ENCODE measurements at places on chromosomes 6 and 20.

DNA sequence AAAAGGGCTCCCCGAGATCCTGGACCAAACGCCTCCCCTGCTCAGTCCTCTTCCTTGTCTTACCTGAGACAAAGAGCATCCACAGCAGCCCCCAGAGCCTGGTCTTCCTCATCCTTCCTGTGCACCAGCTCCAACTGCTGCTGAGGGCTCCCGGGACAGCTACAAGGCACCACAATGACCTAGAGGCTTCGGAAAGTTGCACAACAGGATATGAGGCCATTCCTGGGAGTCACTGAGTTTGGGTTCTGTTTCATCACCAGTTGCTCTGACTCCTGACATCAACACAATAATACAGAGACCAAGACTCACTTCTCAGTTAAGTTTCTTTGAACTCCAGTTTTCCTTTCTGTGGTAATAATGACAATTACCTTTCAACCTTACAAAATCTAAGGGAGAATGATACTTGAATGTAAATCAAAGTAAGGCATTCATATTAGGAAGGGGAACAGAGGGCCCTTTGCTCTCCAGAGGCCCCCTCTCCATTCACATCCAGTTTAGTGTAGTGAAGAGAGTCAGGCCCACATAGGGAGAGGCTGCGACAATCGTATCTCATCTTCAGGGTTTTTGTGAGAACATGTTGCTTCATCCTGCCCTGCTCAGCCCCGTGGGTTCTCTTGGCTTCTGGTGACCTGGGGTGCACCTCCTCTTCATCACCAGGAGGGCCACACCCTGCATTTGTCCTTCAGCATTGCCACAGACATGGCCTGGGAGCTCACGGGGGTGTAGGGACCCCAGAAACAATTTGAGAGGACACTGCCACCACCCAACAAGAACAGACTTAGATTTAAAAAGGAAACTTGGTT is at the start of gene TREM1:
Gene TREM1 (minus strand): TSS at position 139 of the 803 bp plus-strand sequence. CDS start 27 bp downstream, at position 112.
- DNase-seq, result peak; percentile 83

DNA sequence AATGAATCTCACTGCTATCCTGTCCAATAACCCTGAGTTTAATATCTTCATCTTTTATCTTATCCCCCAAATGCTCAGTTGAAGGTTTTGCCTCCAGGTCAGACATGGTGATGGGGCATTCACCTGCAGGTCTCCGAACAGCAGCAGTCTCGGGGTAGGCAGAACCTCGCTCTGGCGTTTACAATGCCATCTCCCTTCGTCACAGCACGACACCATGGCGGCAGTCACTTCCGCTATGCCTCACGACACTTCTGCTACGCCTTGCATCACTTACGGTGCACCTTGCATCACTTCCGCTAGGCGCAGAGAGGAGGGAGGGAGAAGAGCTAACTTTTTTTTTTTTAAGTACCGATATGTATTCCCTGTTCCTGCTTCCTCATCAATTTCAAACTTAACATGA is 194.9 kb downstream of the BCAS1 start:
- DNase-seq, result no peak

DNA sequence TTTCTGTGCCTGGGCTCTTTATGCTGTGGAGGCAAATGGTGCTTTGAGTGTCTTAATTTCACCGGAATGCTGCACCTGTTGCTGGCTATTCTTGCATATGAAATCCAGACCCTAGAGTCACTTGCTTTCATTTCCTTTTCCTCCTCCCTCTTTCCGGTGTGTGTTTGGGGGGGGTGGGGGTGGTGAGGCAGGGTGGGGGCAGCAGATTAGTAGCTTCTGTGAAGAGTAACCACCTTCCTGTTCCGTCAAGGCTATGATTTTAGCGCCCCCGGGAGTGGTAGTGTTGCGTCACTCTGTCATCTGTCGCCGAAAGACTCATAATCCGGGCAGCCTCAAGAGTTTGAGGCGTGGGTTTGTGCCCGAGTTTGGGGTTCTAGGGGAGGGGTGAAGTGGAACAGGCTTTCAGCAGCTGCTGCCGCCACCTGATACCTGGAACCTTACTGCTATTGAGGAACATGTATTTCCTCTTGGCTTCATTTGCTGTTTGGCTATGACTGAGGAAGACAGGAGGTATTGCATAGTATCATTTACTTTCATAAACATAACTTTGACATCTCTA is 49.1 kb downstream of the UTRN start:
- DNase-seq, result no peak

GRCh38 chr6:21665110-21665391 is 71.5 kb downstream of the SOX4 start:
- no peak for DNase-seq

- no peak for DNase-seq
Observed at GRCh38 chr6:127103482-127103881, 15.0 kb upstream of the RSPO3 start.

GRCh38 chr6:34572021-34572420 is 15.9 kb upstream of the SPDEF start:
- DNase-seq, result no peak

GRCh38 chr6:141618180-141618581 is 514.5 kb upstream of the GJE1 start:
- DNase-seq, result no peak

DNA sequence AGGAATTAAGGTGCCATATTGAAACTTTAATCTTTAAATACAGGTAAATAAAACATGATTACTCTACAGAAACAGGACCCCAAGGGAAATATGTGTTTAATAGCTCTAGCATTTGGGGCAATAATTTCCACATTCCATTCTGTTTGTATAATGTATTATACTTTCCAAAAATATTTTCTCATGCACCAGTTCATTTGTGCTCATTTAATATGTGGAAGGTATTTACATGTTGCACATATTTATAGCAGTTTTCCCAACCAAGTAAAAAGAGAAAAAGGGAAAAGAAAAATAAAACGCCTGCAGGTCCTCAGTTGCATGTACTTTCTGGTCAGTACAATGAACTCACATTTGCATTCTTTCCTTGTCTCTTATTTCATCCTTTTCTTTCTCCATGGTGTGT is 129.5 kb upstream of the SULF2 start:
- DNase-seq, result no peak

DNA sequence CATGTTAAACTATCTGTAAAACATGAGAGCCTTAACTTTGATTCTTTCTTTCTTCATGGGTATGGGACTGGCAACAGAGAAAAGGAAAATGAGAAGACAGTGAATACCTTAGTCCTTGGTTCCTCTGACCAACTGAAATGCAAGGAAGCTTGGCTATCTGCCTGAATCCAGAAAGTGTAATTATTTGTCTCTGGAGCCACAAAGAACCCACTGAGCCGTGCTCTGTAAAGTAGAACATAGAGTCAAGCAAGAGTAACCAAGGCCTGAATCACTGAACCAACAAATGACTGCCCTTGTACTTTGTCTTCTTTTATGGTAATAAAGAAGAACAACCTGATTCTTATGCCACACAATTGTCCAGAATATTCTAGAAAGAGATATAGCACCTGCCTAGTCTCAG is 27.6 kb downstream of the PKHD1 start:
- DNase-seq, result no peak

- no peak for DNase-seq
Observed at GRCh38 chr6:29414588-29414987, at the start of gene OR12D1. Gene OR12D1 (plus strand): TSS chr6:29414928.

DNA sequence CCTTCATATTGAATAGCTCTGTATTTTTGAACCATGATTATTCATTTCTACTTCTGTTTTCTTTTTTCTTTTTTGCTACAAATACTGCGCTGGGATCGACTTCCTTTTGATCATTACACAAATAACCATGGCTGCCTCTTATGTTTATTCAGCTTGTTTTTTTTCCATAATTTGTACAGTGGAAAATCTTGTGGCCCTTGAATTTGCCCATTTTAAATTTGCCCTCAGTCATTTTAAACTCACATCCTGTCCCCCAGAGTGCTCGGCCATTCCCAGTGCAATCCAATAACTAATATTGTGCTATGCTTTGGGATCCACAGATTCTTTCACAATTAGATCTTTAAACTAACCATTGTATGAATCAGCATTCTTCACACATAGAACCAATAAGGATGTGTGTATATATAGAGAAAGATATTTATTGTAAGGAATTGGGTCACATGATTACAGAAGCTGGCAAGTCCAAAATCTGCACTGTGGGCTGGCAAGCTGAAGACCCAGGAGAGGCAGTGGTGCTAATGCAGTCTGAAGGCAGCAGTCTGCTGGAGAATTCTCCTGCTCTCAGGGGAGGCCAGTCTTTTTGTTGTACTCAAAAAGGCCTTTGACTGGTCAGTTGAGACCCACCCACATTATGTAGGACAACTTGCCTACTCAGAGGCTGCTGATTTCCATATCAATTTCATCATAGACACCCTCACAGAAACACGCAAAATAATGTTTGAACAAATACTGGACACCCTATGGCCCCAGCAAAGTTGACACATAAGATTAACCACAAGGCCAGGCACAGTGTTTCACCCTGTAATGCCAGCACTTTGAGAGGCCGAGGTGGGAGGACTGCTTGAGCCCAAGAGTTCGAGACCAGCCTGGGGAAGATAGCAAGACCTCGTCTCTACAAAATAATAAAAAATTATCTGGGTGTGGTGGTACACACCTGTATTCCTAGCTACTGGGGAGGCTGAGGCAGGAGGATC is 147.1 kb downstream of the MTHFD1L start:
- peak; percentile 41 for DNase-seq

DNA sequence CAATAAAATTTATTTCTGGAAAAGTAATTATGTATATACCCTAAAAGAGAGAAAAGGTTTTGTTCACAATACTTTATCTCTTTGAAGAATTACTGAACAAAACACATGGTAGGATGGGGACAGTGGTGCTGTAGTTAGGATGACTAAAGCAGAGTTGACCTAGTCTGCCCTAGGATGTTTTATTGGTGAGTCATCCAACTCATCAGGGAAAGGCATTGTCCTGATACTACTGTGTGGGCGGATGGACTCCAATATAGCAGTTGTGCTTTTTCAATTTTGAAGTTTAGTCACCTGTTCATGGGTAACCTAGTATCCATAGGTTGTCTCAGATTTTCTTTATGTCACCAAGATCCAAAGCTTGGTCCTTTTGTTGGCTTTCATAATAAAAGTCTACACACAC is 53.3 kb upstream of the EYS start:
- no peak for DNase-seq

DNA sequence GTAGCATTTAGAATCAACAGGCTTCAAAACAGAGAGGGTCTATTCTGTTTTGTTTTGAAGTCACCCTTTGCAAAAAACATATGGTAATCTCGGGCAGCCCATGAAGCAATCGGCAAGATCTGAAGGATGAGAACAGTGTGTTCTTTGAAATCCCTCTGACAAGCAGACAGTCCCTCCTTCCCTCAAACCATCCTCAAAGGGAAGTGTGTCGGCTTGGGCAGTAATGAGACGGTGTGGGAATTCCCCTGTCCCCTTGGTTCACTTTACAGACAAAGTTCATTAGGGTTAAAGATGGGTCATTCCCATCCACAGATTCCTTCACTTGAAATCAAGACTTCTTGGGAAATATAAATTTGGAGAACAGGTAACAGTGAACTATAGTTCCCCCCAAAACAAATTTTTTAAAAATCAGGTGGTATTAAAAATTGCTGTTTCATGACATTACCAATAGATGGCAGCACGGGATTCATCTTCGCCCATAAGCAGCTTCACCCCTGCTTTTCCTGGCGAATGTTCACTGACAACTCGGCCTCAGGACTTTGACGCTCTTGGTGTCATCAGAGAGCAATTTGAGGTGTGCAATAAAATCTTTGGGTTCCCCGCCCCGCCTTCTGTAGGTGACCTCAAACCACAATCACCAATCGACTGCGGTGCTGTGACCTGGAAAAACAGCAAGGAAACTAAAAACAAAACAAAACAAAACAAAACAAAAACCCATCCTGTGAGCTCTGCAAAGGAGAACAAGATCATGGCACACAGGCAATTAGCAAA is 159.3 kb upstream of the TNFAIP3 start:
- peak; percentile 65 for DNase-seq

DNA sequence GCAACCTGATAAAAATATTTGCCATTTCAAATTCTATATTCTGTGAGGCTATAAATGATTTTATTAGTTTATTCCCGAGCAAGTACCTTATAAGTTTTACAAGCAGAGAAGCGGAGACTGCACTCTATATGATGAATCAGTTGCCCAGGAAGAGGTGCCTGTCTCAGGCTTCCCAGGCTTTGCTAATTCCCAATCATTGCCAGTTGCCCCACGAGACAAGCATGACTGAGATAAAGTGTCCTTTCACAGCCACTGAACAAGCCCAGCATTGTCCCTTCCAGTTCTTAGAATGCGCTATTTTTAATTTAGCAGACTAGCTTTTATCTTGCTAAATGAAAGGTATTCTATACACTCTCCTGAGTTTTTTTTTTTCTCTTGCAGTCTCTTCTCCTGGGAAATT is 260.7 kb downstream of the ALDH8A1 start:
- no peak for DNase-seq

- DNase-seq, result no peak
Observed at GRCh38 chr6:96212066-96212465, 196.3 kb downstream of the FUT9 start.

DNA sequence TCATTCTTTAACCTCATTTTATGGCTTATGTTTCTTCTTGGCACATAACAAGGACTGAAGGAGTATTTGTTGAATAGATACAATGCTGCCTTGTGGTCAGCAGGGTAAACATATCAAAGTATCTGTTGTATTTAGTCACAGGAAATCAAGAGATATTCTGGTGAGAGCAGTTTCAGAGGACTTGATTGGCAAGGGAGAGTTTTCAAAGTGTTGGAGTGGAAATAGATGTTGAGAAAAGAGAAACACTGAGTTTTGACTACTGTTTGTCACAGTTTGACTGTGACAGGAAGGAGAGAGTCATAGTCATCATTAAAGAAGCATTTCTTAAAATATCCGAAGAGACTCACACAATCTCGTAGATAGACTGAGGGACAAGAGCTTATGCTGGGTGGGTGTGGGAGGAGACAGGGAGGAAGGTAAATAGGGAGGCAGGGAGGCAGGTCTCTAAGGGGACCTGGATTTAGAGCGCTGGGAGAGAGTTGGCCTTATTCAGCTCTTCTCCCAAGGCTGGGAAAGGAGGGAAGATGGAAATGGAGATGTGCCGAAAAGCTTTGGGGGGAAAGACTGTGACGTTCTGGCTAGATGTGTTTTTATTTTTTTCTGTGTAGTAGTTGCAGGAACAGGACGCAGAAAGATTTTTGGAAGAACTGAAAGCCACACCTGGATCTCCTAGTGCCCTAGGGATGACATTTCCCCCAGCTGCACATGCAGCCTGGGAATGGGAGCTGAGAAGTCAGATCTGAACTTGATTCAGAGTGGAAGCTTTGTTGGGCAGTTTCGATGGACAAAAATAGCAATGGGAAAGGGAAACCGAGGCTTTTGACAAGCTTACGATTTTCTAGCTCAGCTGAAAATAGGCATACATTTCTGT is 65.0 kb upstream of the IFNGR1 start:
- no peak for DNase-seq

GRCh38 chr20:48823476-48823875 is 4.3 kb downstream of the PREX1 start:
- no peak for DNase-seq

- peak; percentile 69 for DNase-seq
Observed at GRCh38 chr20:53735536-53736050, 142.0 kb upstream of the ZNF217 start.

GRCh38 chr20:56217829-56218228 is 30.7 kb upstream of the MC3R start:
- no peak for DNase-seq

Measured in stromal cell of bone marrow (primary cell).